ENCODE measurements at places on chromosomes 1 and 21.
A peak's percentile ranks its signal among the peaks of the same experiment; 100 is the strongest.

GRCh38 chr1:75520862-75521475, 89.9 kb downstream of the SLC44A5 start:
- no peak for DNase-seq

DNA sequence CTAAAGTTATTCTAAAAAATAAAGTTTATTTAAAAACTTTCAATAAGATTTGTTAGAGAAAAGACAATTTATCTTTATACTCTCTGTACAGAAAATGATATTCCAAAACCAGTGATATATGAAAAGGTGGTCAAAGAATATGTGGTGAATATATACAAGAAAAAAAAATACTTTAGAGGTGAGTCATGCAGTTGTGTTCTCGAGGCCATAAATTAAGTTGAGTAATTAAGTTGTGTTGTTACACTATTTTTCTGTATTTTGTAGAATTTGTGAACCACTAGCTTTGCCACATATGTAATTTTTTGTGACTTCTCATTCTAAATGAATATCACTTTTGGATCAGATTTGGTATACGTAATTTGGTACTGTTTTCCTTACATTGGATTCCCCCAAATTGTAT, 23.6 kb upstream of the DUSP10 start:
- no peak for DNase-seq

GRCh38 chr1:1403653-1404052, 3.4 kb downstream of the MRPL20 start:
- no peak for DNase-seq

DNA sequence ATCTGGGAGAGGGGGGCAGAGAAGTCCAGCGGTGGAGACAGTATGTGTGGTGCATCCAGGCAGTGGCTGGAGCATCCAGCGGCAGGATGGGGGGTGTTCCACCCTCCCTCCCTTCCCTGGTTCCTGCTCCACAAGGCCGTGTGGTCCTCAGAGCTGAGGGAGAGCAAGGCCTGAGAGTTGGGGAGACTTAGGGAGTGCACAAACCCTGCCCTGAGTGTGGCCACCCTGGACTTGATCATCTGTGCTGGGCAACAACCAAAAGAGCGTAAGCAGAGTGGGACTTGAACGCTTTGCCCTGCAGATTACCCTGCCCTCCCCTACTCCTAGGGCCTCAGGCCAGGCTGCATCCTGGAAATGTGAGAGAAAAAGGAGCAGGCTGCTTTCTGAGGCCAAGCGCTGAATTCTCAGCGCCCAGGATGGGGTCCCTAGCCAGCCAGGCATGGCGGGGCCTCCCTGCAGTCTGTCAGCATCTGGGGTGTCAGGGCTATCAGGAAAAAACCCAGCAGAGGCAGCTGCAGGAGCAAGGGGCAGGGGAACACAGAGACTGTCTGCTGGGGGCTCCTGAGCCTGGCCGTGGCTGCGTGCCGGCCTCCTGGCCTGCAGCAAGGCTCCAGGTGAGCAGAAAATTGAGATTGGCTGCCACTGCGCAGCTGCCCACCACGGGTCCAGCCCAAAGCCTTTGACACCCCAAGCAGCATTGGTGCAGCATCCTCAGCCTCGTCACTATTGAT, 266.2 kb downstream of the NPHP4 start:
- peak; percentile 71 for DNase-seq

Data from mesenteric fat pad (tissue), 1 donor.